Stimulated activated naive CD4-positive, alpha-beta T cell treated with Interleukin-2 at 50 U/mL for 16 hours (primary cell): ENCODE measurements at places on chromosomes 6 and 20.

DNA sequence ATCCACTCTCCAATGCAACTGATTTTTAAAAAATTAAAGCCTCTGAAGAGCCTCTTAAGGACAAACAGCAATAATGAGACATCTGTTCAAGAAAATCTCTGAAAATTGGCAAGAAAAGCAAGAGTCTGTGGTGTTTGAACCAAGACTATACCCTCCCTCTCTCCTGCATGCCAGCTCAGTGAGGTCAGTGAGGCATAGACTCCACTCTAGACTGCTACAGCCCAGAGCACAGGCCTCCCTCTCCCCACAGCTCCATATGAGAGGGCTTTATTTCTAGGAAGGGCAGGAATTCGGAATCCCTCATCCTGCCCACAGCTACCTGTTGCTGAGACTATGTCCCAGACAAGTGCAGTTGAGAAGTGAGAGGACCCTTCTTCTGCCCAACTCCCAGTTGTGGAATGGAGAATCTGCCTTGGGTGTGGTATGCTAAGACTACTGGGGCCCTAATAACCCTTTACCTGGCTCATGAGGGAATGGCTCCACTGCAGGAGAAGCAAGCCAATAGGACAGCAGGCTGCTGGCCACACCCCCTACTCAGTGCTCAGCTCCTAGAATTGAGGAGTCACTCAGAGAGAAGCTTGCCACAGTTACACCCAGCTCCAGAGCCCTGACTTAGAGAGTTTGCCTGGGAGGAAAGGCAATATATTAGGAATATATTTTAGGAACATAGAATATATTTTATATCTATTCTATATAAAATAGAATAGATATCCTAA, 22.7 kb upstream of the HLA-DQA1 start:
- no peak for DNase-seq

- peak; percentile 28 for DNase-seq
Observed at GRCh38 chr20:45823949-45824835, 2.9 kb downstream of the TNNC2 start.

DNA sequence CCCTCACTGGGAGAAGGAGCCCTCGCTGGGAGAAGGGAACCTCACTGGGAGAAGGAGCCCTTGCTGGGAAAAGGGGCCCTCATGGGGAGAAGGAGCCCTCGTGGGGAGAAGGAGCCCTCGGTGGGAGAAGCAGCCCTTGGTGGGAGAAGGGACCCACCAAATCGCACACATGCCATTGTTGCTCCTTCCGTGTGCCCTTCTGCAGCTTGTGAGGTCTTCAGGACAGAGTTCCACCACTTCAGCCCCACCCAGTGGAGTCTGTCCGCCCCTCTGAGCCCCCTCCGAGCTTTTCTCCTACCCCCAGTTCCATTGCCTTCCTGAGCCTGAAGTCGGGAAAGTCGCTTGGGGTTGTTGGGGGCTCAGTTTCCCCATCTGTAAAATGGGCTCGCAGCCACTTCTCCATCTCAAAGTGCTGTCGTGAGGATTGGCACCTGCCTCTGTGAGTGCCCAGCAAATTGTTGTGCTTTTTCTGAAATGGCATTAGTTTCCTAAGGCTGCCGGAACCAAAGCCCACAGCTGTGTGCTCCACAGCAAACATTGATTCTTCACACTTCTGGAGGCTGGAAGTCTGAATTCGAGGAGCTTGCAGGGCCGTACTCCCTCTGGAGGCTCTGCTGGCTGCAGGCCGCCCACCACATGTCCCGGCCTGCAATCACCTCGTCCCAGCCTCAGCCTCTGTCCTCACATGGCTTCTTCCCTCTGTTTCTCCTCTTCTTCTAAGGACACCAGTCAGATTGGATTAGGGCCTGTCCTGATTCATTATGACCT, 124.7 kb upstream of the PMEPA1 start:
- no peak for DNase-seq

DNA sequence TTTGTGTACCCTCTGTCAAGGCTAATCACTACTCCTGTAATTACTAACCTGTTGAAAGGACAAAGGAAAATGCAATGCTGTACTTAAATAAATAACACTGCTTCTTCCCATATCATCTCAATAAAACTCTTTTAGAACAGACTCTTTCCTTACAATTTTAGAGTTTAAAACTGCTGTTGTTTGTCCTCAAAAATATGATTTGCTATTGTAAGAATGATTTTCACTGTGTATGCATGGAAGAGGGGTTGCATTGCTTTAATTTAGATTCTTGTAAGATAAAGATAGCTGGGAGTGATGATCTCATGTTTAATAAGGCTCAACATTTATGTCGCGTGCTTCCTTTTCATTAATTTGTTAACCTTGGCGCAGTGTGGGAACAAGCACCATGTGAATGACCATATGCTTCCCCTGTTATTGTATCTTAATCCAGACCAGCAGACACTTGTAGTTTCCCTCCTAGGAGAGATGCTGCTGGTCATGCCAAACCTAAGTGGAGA, 89.8 kb upstream of the ATXN1 start:
- no peak for DNase-seq

DNA sequence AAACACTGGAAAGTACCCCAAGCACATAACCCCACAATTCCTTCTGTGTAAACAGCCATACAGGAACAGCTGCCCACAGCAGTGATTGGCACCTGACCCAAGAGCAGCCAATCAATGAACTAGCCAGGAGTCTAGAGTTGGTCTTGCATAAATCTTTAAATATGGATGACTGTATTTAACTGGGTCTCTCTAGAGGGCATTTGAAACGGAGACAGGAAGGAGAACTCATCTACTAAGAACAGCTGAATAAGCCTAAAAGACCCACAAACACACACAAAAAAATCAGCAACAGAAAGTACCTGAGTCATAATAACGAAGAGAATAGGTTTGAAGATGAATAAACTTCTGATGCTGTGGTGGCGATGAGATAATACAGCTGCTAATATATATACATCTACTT, 49.0 kb upstream of the ASF1A start:
- no peak for DNase-seq

- DNase-seq, result no peak
Observed at GRCh38 chr6:33452496-33452895, 1.9 kb upstream of the ZBTB9 start.

DNA sequence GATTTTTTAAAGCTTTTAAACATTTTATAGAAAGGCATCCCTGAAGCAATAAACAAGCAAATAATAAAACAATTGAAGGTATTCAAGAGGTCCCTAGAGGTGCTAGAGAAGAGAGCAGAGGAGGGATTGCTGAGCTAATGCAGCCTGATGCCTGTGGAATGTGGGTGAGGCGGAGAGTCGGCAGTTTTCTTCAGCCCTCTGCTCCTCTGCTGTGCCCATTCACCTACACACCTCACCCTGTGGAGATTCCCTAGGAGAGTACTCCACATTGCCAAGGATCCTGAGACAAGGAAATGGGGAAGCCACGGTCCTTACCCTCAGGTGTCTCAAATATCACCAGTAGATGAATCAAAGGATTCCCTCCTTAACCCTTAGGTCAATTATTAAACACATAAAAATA, 199.8 kb upstream of the POU3F2 start:
- no peak for DNase-seq

GRCh38 chr20:54023406-54023805, 47.0 kb downstream of the BCAS1 start:
- DNase-seq, result no peak

- peak; percentile 63 for DNase-seq
Observed at GRCh38 chr6:167047554-167047953, 48.4 kb downstream of the CEP43 start.

GRCh38 chr20:47124181-47124717, 229.6 kb downstream of the EYA2 start:
- DNase-seq, result no peak

GRCh38 chr6:169890049-169890448, 138.6 kb downstream of the ERMARD start:
- no peak for DNase-seq

DNA sequence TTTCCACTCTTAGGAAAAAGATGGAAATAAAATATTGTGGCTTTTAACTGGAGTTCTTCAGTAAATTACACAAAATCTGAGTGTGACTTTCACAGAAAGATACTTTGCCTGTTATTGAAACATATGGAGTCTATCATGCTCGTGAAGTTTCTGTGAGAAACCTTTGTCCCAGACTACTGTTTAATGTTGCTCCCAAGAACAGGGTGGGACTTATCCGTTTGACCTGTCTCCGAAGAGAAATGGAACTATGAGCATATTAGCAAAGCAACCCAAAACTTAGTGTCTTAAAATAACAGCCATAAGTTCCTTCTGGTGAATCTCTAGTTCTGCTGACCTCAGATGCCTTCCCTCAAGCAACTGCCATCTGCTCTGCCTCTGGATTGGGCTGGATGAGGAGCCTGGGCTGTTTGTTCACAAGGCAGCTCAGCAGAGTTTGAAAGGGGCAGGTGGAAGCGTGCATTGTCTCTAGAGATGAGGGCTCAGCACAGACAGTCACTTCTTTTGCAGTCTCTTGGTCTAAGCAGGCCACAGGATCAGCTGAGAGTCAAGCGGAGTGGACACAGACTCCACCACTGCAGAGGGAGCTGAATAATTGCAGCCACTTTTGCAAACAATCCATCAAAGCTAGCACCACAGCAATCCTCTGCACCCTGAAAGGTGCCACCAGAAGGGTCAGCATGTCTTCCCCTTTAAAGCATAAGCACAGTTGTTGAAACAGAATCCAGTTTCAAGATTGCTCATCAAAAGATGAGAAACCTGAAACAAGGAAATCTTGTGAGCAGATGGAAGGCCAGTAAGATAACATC, 52.8 kb downstream of the MYB start:
- DNase-seq, result no peak

DNA sequence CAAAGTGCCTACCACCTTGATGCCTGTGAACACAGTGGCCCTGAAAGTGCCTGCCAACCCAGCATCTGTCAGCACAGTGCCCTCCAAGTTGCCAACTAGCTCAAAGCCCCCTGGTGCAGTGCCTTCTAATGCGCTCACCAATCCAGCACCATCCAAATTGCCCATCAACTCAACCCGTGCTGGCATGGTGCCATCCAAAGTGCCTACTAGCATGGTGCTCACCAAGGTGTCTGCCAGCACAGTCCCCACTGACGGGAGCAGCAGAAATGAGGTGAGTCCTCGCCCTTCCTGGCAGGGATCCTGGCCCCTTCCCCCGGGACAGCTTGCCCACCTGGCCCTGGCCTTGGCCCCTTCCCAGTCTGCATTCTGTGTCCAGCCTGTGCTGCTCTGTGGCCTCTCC, 17.9 kb downstream of the MAVS start:
- DNase-seq, result no peak

DNA sequence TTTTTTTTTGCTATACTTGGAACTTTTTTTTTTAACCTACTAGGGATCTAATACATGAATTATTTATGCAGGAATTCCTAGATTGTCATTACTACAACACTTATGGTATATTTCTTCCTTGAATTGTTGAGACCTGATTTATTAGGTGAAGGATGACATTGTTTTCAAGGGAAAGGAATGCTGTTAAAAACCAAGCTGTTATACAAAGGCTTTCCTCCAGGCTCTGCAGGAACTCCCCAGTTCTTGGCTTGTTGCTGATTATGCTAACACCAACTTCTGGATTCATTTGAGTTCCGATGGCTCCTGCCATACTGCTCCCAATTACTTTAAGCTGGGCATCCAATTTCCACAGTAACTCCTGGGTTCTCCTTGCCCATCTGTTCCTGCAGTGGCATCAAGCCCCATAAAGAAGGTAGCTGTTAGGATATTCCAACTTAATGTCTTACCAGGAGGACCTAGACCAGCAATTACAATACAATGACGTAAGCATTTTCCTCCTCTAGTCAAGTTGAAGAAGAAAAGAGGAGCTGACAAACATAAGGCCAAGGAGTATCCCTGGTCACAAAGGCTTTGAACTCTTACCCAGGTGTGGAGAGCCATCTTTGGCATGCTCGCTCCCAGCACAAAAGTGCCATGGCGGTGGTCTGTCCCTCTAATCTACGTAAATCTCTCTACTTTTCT, 215.9 kb upstream of the AGPAT4 start:
- no peak for DNase-seq
